ENCODE measurements at places on chromosomes 3 and 15. TPM values are rescaled to one million over a fixed set of nuclear protein-coding genes. Genes with fewer than 3 reads are reported as not detected.

- DNase-seq: no peak
- peaks cover 11% of the 10 kb centered on the region for H3K4me1 ChIP-seq
- H3K36me3 ChIP-seq: no peaks in the 10 kb centered on the region
- no peak overlapping the region for H3K27ac ChIP-seq
- H3K27me3 ChIP-seq: peaks cover 36% of the 10 kb centered on the region
Measured at GRCh38 chr3:32821686-32822296, 4.0 kb downstream of the TRIM71 start.

DNA sequence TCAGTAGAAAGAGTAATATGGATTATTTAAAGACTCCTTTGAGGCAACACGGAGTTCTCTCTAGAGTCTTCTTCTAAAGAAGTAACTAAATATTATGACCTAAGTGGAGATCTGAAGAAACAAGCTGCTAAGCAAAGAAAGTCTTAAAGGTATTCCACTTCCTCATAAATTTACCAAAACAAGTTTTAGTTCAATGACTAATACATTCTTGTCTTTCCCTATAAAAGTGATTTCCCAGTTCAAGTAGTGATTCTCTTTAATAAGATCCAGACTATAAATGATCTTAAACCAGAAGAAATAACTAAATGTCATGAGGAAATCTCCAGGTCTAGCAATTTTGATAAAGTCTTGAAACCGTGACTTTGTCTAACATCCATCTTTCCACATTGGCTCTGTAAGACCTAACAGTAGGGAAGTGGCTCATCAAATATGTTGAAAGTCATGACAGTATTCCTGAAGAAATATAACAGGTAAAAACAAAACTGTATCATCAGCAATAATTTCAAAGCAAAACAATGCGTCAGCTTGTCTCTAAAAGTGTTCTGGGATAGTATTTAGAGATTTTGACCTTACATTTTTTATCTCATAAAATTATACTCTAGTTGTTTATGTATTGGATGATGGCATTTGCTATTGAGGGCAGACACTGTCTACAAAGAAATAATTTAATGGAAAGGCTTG is 51.8 kb upstream of the NEDD4 start:
- peaks cover 17% of the 10 kb centered on the region for H3K36me3 ChIP-seq
- H3K4me1 ChIP-seq: peaks cover 39% of the 10 kb centered on the region
- no peak for DNase-seq

CD200 gene
- total RNA-seq: 16.7 TPM

ANKDD1A gene
- 3.4 TPM for total RNA-seq

DNA sequence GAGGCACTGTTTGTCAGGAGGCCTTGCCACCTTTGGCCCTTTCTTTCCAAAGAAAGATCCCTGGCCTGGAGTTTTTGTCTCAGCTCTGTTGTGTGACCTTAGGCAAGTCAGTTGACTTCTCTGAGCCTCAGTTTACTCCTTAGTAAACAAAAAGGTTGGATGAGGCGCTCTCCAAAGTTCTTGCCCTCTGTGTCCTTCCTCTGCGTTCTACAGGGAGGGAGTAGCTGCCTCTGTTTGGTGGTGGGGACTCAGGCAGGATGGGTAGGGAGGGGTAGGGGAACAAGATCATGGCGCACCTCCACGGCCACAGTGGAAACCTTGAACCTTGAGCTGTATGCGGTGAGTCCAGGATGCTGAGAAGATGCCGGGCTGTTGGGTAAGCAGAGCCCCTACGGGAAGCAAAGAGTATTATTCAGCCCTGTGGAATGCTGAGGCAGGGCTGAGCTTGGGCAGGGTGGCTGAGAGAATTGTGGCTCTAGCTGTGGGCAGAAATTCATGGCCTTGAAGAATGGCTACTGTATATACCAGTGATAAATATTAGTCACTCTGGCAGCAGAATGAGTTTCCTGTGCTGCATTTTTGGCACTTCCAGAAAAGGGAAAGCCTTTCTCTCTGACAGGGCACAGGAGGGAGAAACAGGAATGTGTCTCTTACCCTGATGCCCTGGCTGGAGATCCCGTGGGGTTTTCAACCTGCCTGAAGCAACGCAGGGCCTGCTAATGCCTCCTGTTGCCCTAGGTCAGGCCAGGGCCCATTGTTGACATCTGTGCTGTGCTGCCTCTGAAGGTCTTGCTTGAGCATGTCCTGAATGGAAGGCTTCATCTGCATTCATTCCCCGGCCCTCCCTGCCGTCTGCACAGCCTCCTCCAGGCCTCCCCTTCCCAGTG is 39.9 kb downstream of the SMAD3 start:
- H3K27me3 ChIP-seq: no peaks in the 10 kb centered on the region
- H3K4me3 ChIP-seq: no peak overlapping the region
- peak overlapping the region; percentile 38 for H3K27ac ChIP-seq
- peaks cover 25% of the 10 kb centered on the region for H3K4me1 ChIP-seq
- peaks cover 13% of the 10 kb centered on the region for H3K36me3 ChIP-seq

- H3K4me3 ChIP-seq: no peak overlapping the region
- DNase-seq: no peak
- no peaks in the 10 kb centered on the region for H3K4me1 ChIP-seq
- H3K27me3 ChIP-seq: no peaks in the 10 kb centered on the region
Measured at GRCh38 chr15:46496491-46497115, 861.8 kb downstream of the SQOR start.

DNA sequence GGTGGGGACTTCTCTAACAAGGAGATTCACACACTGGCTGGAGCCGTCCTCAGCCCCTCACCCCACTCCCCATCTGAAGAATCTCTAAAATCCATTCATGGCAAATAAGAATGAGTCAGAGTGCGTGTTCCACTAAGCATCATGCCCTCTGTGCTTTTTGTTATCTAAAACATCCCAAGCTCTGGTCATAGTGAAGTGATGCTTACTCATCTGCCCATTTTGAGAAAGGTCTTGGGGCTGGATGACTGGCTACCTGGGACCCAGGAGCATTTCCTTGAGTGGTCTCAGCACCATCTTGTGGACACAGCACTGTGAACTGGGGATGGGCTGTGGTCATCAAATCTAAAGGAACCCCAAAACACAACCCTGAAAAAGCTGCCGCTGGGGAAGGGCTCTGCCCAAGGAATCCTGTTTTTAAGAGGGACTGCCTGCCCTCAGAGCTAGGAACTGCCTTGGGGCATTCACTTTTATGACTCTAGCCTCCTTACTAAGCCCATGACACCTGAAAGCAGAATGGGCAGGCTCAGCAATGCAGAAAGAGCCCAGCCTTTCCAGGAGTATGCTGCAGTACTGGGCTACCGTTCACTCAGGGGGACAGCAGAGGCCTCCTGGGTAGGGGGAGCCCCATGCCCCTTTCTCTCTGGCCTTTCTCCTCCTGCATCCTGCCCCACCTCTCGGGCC is 53.5 kb downstream of the ZBTB38 start:
- H3K36me3 ChIP-seq: peaks cover 16% of the 10 kb centered on the region
- H3K27me3 ChIP-seq: no peaks in the 10 kb centered on the region
- no peak overlapping the region for H3K27ac ChIP-seq

RBPMS2 gene
- total RNA-seq: not detected

DNA sequence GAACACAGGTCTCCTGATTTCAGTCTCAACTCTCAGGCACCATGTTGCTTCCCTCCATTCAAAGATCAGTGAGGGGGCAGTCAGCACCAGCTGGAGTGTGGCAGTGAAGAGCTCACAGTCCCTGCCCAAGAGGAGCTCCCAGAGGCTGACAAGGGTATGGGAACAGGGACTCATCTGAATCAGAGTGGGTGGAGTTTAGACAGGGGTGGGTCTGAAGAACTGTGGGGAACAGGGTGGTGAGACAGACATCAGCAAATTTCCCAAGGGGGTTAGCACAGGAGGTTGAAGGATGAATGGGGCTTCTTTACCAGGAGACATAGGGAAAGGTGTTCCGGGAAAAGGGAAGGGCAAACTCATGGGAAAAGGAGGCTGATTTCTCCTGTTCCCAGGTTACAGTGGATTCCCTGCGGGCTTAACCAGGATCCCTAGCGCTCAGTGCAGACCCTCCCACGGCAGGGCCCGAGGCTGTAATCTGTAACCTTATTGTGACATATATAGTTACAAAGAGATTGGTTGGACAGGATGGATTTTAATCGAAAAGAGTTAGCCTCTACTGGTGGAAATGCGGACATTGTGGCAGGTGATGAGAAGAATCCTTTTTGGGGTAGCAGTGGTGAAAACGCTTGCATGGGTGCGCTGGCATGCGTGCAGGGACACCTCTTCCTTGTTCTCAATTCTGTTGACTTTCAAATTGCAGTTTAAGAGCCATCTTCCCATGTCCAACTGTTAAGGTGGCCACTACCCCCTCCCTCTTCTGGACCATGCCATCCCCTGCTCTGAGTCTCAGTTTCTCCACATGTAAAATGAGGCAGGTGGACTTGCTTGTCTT is 160.3 kb downstream of the SMAD6 start:
- H3K4me1 ChIP-seq: no peaks in the 10 kb centered on the region
- H3K4me3 ChIP-seq: no peak overlapping the region
- H3K36me3 ChIP-seq: no peaks in the 10 kb centered on the region
- no peak overlapping the region for H3K27ac ChIP-seq

DNA sequence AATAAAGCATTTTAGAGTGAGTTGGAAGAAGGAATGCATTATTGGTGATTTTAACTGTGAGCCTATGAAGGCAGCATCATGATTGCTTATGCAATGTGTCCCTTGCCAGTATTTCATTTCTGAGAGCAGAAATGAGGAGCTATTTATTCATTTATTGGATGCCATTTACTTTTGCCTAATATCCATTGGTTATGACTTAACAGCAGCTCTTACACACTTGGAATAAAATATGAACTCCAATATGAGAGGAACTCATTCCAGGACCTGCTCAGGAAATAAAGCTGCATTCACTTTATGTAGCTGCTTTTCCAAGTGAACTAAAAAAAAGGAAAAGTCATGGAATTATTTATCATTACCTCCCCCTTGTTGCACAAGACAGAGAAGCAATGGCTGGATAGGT is 280.1 kb downstream of the LRTM1 start:
- no peak overlapping the region for H3K27ac ChIP-seq
- no peaks in the 10 kb centered on the region for H3K4me1 ChIP-seq
- no peaks in the 10 kb centered on the region for H3K36me3 ChIP-seq
- DNase-seq: no peak

GRCh38 chr3:193660698-193661411 is 67.8 kb downstream of the OPA1 start:
- H3K36me3 ChIP-seq: peaks cover 32% of the 10 kb centered on the region
- no peak overlapping the region for H3K4me3 ChIP-seq
- DNase-seq: no peak
- no peaks in the 10 kb centered on the region for H3K4me1 ChIP-seq
- peak overlapping the region; percentile 1 for H3K27ac ChIP-seq

RASGRP1 gene
- total RNA-seq: 106 TPM

DNA sequence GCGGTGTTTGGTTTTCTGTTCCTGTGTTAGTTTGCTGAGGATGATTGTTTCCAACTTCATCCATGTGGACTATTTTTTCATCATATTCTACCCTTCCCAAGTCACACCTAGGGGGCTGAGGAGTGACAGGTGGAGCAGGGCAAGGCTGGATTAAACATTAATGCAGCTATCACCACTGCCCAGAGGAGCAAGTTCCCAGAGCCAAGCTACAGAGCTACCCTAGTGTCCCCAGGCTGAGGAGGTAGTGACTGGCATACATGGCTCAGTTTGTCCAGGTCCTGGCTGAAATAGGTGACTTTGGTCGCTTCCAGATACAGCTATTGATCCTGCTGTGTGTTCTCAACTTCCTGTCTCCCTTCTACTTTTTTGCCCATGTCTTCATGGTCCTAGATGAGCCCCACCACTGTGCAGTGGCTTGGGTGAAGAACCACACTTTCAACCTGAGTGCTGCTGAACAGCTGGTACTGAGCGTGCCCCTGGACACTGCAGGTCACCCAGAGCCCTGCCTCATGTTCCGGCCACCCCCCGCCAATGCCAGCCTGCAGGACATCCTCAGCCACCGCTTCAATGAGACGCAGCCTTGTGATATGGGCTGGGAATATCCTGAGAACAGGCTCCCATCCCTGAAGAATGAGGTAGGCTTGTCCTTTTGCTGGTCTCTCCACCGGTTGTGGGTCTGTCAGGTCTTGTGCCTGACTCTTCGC is at the start of gene SLC22A13:
Gene SLC22A13 (plus strand): TSS at position 209 of the 704 bp plus-strand sequence. CDS start 49 bp downstream, at position 258.
- peaks cover 1% of the 10 kb centered on the region for H3K36me3 ChIP-seq
- no peak for DNase-seq
- no peak within 1 kb of the TSS for H3K4me3 ChIP-seq
- H3K4me1 ChIP-seq: peaks cover 6% of the 10 kb centered on the region
- H3K27me3 ChIP-seq: no peaks in the 10 kb centered on the region
- H3K27ac ChIP-seq: no peak within 1 kb of the TSS

- H3K36me3 ChIP-seq: peaks cover 3% of the 10 kb centered on the region
- H3K4me1 ChIP-seq: peaks cover 10% of the 10 kb centered on the region
- H3K27me3 ChIP-seq: no peaks in the 10 kb centered on the region
Measured at GRCh38 chr3:136959599-136959998, 1.8 kb downstream of the IL20RB start.

GRCh38 chr3:189167027-189167766 is 4.6 kb upstream of the TPRG1 start:
- no peaks in the 10 kb centered on the region for H3K27me3 ChIP-seq
- no peak overlapping the region for H3K27ac ChIP-seq
- H3K36me3 ChIP-seq: no peaks in the 10 kb centered on the region
- H3K4me1 ChIP-seq: peaks cover 10% of the 10 kb centered on the region
- no peak overlapping the region for H3K4me3 ChIP-seq

- peaks cover 3% of the 10 kb centered on the region for H3K36me3 ChIP-seq
- peak overlapping the region; percentile 64 for H3K27ac ChIP-seq
- H3K4me1 ChIP-seq: peaks cover 29% of the 10 kb centered on the region
- H3K27me3 ChIP-seq: no peaks in the 10 kb centered on the region
- DNase-seq: peak; percentile 70
- H3K4me3 ChIP-seq: no peak overlapping the region
Measured at GRCh38 chr3:183306798-183307671, 54.0 kb downstream of the B3GNT5 start.

CILP gene
- not detected for total RNA-seq

GRCh38 chr15:53472883-53473282 is 286.6 kb downstream of the WDR72 start:
- no peaks in the 10 kb centered on the region for H3K36me3 ChIP-seq
- no peaks in the 10 kb centered on the region for H3K4me1 ChIP-seq
- no peak overlapping the region for H3K27ac ChIP-seq
- DNase-seq: no peak
- no peak overlapping the region for H3K4me3 ChIP-seq

MED12L gene
- 2.9 TPM for total RNA-seq

DNA sequence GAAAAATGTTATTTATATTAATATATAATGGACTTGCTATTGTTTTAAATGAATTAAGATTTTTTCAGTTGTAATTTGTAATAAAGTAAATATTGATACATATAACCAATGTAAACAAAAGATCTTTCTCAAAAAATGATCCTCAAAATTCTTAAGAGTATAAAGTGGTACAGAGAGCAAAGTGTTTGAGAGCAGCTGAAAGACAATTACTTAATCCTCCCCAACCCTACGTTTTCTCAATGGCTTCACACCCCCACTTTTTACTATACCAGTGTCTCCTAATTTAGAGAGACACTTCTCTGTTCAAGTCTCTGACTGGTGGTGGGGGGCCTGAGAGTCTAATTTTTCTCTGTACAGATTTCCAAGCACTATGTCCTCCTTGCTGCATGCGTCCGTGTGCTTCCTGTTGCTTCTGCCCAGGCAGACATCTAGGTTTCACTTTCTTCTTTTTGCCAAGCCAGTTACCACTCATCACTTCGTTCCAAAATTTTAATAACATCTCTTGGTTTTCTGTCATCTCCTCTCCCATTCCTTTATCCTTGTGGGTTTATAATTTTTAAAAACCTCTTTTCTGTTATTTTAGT is 276.3 kb upstream of the DNAJC19 start:
- no peaks in the 10 kb centered on the region for H3K4me1 ChIP-seq
- no peak for DNase-seq
- H3K27ac ChIP-seq: no peak overlapping the region
